ENCODE measurements at places on chromosomes 6 and 20.

DNA sequence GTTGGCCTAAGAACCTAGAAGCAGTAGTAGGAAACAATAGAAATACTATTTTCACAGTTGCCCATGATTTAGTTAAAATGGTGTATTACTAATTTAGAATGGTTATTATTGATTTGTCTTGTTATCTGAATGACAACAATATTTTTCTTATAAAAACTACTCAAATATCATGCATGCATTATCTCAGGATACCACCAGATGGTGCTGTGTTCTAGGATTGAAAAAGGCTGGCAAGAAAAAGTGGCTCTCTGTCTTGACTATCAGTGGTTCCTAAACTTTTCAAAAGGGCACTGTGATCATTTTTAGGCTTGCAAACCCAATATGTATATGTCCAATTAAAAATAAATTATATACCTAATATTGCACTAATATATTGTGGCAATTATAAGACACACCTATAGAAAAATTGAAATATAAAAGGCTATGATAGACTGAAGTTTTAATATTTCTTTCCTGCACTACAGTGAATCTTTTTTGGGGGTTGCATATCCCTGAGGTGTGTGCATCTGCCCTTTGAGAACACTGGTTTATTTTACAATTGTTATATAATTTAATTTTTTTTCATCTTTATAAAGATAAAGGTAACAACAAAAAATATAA lies 131.7 kb upstream of the MLIP start:
- peak; percentile 80 for DNase-seq

- peak; percentile 89 for DNase-seq
Measured at GRCh38 chr6:6686748-6687601, 98.5 kb downstream of the LY86 start.

DNA sequence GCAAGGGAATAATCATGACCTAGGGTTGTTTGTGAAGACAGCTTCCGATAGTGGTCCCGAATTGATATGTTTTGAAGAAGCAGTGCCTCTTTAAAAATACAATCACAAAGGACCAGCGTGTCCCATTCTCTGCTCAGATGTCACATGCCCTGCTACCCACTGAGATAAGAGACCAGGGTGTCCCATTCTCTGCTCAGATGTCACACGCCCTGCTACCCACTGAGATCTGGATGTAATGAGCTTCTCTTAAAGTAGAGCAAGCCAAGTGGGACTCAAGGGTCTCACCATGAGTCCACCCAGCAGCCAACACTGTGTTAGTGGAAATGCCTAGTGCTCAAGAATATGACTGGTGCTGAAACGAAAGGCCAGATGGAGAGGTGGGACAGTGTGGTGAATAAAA lies 22.2 kb downstream of the RIN2 start:
- DNase-seq, result no peak

GRCh38 chr20:53706008-53706465 lies 112.4 kb upstream of the ZNF217 start:
- no peak for DNase-seq

DNA sequence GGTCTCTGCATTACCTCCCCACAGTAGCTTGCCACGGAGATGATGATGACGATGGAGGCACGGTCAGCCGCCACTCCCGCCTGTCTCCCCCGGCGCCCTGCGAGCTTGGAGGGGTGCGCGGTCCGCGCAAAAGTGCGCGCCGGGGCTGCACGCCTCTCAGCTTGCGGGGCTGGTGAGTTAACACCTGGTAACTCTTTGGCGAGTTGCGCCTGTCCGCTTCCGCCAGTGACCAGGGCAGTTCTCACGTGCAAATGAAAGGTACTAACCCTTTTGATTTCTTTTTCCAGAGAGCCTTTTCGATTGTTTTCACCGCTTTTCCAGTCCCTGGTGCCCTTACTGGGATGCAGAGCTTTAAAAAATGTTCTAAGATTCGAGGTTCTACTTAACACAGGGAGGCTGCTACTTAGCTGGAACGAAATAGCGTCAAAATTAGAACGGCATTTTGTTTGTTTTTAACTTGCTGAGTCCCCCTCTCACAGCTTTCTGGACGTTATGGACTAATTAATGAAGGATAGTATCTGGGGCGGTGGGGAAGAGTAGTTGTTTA lies 6.2 kb downstream of the GRIK2 start:
- DNase-seq, result no peak

DNA sequence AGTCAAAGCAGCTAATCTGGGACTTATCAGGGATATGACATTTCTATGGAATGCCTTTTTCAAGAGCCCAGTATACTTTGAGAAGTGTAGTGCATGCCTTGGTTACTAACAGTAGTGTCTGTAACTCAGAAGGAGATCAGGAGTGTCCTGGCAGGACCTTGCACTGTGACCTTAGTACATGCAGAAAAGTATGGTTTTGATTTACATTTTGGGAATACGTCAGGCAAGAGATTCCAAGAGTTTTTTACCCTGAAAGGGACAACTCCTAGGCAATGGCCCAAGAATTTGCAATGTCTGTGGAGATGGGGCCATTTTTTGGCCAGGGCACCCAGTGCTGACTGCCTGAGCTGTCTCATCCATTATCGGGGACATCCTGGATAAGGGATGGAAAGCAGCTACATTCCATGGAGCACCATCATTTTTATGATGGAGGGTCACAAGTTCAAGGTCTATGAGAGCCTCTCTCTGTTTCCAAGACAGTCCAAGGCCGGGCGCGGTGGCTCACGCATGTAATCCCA lies 80.2 kb downstream of the FAM50B start:
- no peak for DNase-seq

- no peak for DNase-seq
Measured at GRCh38 chr20:40459299-40459698, 229.7 kb downstream of the MAFB start.

DNA sequence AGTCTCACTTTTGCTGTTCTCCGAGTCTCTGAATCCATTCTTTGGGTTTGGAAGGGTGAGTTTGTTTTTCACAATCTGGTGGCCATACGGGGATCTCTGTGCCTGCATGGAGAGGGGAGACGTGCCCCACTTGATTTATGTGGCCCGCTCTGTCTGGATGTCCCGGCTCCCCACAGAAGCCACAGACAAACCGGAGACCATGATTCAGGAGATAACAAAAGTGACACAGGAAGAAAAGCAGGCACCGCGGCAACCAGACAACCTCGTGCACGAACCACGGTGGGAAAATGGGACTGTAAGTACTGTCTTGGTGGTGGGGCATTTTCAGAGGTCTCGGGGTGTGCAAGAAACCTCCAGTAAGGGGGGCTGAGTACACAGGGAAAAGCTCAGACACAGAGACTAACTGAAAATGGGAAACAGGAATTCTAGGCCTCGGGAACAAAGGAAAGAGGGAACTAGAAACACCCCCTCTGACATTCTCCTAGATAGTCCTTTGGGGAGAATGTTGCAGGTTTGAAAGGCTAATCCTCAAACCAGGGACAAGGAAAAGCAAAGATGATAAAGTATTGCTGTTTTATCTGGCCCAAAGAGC lies 22.1 kb upstream of the ZNF318 start:
- no peak for DNase-seq

- no peak for DNase-seq
Measured at GRCh38 chr6:21200134-21200870, 393.2 kb upstream of the SOX4 start.

- peak; percentile 14 for DNase-seq
Measured at GRCh38 chr20:53737396-53738038, 143.9 kb upstream of the ZNF217 start.

- DNase-seq, result no peak
Measured at GRCh38 chr20:46282669-46283068, 25.6 kb downstream of the CDH22 start.

DNA sequence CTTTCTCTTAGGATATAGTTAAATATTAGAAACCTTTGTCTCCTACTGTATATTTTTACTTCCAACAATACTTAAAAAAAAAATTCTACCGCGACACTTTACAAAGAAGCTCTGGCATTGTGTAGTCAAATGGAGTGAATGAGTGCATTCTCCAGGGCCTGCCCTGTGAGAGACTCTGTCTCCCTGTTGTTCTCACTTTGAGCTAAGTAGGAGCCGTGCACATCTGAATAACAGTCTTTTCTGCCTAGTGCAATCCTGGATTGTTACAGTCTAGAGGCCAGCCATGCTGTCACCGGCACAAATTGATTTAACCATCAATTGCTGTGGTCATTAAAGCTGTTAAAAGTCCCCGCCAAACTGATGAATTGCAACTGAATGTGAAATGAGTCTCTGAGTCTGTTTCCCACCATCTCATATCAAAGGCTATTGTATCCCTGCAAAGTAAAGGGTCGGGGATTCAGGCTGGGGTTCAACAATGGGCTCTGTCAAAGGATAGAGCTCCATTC lies 156.0 kb downstream of the RFPL4B start:
- DNase-seq, result no peak

GRCh38 chr20:58547623-58548475 lies 32.6 kb upstream of the APCDD1L start:
- DNase-seq, result no peak

GRCh38 chr6:169424149-169424804 lies 170.6 kb upstream of the THBS2 start:
- no peak for DNase-seq

DNA sequence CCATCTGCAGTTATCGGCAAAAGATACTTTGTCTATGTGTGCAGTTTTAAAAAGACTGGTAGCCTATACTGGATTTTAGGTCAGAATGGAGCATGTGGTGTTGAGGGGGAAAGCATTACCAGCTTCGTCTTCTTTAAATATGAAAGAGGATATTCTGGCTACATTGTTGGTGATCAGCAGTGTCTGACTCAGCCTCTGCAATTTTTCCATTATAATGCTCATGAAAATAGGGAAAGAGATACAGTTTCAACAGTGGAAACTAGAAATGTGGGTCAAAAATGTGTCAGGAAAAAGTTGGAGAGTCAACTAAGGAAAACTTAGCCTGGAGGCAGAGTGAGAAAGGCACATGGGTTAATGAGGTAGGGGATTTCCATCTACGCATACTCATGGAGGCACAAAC lies 45.2 kb downstream of the HDGFL1 start:
- DNase-seq, result no peak

GRCh38 chr20:31923388-31924331 lies 28.2 kb downstream of the PDRG1 start:
- no peak for DNase-seq

DNA sequence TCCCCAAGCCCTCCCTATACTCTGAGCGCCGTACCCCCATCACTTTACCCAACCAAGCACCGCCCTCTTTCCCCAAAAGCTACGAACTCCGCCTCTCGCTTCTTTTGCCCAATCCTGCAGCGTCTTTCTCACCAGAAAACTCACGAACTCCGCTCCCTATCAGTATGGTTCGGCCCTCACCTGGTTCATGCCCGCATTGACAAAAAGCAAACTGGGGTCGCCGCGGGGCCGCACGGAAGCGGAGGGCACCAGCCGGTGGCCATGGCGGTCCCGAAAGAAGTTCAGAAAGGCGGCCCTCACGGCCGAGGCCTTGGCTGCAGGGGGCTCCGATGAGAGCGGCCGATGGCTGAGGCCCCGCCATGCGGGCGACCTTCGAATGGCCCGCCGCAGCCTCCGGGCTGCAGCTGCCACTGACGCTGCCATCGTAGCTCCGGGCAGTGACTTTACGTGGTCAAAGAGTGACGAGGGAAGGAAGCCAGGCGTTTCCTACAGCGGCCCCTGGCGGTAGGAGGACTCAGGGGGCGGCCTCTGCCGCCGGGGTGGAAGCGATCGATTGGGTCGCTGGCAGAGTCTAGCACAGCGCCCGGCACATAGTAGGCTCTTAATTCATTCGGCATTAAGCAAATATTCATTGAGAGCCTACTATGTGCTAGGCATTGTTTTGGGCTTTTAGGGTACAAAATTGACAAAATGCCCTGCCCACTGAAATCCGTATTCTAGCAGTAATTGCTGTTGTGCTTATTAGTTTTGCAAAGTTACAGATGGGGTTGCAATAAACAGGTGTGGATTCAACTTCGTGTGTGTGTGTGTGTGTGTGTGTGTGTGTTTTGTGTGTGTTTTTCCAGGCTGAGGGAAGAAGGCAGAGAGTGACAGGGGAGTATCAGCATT lies at the start of gene AARS2:
Gene AARS2, minus strand, starts transcription at position 447 of the 888 bp plus-strand sequence. Its CDS starts 24 bp downstream, at position 423.
- DNase-seq, result peak; percentile 82

GRCh38 chr6:47132724-47133123 lies 90.6 kb upstream of the ADGRF1 start:
- DNase-seq, result no peak

DNA sequence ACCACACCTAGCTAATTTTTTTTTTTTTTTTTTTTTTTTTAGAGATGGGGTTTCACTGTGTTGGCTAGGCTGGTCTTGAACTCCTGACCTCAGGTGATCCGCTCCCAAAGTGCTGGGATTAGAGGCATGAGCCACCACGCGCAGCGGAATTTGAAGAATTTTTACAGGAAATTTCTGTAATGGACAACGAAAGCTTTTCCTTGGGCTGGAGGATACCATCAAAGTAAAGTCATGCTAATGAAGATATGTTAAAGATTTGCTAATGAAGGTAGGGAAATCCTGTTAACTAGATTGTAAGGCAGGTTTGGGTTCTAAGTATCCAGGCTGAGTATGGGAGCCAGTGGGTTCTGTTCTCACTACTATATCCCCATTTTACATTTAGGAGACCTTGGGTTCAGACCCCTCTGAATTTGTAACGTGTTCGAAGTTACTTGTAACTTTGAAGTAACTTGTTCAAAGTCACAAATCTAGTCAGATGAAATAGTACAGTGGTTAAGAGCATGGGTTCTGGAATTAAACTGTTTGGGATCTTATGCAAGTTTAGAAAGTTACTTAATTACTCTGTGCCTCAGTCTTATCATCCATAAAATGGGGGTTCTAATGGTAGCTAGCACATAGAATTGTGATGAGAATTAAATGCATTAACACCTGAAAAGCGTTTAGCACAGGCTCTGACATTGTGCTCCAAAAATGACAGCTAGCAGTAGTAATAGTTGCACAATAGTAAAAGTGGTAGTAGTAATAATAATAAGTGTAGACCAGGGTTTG lies 123.4 kb upstream of the GPR6 start:
- DNase-seq, result no peak

- DNase-seq, result no peak
Measured at GRCh38 chr6:15359335-15359862, 113.5 kb downstream of the JARID2 start.

GRCh38 chr6:1015825-1016224 lies 296.1 kb upstream of the FOXQ1 start:
- DNase-seq, result no peak

DNA sequence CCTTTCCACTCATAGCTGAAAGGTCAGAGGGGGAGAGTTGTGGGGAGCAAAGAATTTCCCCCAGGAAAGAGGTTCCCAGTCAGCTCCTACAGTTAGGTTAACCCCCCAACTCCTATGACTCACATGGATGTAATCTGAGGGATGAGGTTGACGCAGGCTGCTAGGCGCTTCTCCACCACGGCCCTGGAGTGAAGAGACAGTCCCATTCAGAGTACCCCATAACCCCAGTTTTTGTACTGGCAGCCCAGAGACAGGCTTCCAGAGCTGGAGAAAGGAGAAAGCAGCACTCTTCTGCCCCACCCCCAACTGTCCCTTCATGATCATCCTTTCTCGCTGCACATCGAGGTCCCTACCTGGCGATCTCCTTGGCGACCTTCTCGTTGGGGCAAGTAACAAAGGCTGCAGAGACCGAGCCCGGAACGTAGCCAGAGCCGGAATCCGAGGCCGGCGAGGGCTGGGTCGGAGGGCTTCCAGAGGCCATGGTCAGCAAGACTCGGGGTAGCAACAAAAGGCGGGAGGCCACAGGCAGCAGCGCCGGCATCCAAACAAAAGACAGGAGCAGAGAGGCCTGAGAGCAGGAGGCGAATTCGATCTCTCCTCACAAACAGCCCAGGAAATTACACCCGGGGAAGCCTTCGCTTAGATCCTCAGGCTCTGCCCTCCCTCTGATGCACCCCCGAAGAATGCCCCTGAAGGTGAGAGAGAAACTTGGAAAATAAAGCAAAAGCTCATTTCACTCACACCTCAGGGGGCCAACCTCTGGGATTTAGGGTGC lies 592 bp downstream of the CUTA start:
- no peak for DNase-seq

GRCh38 chr20:46088409-46089166 lies 1.2 kb downstream of the NCOA5 start:
- DNase-seq, result peak; percentile 19

GRCh38 chr20:16476032-16476431 lies 97.2 kb downstream of the KIF16B start:
- peak; percentile 83 for DNase-seq
